ENCODE measurements at places on chromosomes 7 and 10. TPM values are rescaled to one million over a fixed set of nuclear protein-coding genes. Genes with fewer than 3 reads are reported as not detected.

- no peaks in the 10 kb centered on the region for H3K4me1 ChIP-seq
- H3K4me3 ChIP-seq: no peak overlapping the region
- no peak overlapping the region for H3K27ac ChIP-seq
- peak; percentile 81 for DNase-seq
Observed at GRCh38 chr10:102009801-102010425, 46.1 kb downstream of the ARMH3 start.

TMEM140 gene
- not detected for total RNA-seq

SEC61G gene
- total RNA-seq: 516 TPM

GRCh38 chr10:110837418-110838171, 34.1 kb upstream of the PDCD4 start:
- H3K36me3 ChIP-seq: no peaks in the 10 kb centered on the region
- H3K4me1 ChIP-seq: peaks cover 23% of the 10 kb centered on the region
- no peaks in the 10 kb centered on the region for H3K27me3 ChIP-seq
- DNase-seq: no peak
- no peak overlapping the region for H3K4me3 ChIP-seq
- H3K27ac ChIP-seq: no peak overlapping the region

- no peaks in the 10 kb centered on the region for H3K36me3 ChIP-seq
- no peak overlapping the region for H3K4me3 ChIP-seq
- no peaks in the 10 kb centered on the region for H3K27me3 ChIP-seq
- peaks cover 31% of the 10 kb centered on the region for H3K4me1 ChIP-seq
- peak overlapping the region; percentile 43 for H3K27ac ChIP-seq
Observed at GRCh38 chr10:53664282-53665019, 891.9 kb upstream of the MBL2 start.

MRLN gene
- total RNA-seq: not detected

CTAGE4 gene
- total RNA-seq: 1.1 TPM

ECHDC3 gene
- 10.1 TPM for total RNA-seq

EBLN1 gene
- total RNA-seq: not detected

HDAC9 gene
- 28.6 TPM for total RNA-seq

PILRA gene
- total RNA-seq: 0.68 TPM
